ENCODE measurements at places on chromosomes 16 and 17.

- DNase-seq, result peak; percentile 77
These were observed 6.1 kb upstream of the RNF157 start for GRCh38 chr17:76246080-76247066.

- DNase-seq, result no peak
These were observed 10.3 kb downstream of the FKBP10 start for GRCh38 chr17:41823141-41823524.

DNA sequence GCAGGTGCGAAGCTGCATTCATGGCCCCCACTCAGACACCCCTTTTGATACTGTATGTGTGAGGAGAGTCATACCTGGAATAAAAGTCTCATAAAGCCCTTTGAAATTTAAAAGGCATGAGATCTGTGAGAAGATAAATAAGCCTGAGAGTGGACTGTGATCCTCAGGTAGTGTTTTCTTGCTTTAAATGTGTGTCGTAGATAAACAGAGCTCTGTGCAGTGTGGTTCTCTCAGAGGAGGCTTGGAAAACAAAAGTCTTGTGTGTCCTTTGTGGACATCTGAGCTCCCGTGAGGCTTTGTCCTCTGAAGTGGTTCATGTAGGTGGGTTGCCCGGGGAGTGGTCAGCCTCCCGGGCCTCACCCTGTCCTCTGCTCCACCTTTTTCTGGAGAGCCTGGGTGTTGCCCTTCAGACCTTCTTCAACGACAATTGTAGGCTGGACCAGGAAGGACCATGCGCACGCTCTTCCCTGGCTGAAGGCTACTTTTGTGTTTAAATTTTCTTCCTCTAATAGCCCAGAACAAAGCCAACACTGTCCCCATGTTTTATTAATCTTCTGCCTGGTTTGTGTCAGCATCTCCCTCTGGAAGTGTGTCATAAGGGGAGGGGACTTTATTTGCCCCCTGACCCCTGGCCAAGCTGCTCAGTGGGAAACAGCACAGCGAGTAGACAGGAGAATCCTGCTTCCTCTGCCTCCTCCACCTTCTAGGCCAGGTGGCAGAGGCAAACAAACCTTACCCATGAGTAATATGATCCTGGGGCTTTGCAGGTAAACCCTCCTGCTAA, 151.2 kb downstream of the MSI2 start:
- no peak for DNase-seq

GRCh38 chr16:75667503-75667902, 9.3 kb downstream of the CPHXL2 start:
- no peak for DNase-seq

- DNase-seq, result no peak
These were observed 1.3 kb upstream of the CES3 start for GRCh38 chr16:66959704-66960161.

- peak; percentile 76 for DNase-seq
These were observed 333 bp downstream of the MAFG start for GRCh38 chr17:81927152-81927652.

DNA sequence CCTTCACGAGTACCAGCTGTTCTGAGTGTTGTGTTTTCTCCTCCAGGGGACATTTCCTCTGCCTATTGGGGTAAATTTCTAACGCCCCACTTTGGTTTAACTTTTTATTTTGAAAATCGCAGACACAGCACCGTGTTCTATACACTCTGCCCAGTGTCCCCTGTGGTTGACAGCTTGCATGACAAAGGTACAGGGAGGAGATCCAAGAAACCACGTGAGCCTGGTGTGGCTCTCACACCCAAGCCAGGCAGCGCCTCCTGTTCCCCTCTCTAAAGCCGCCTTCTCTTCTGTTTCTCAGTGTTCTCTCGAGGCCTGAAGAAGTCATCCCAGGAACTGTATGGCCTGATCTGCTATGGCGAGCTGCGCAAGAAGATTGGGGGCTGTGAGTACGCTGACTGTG, 25.4 kb downstream of the CRAMP1 start:
- DNase-seq, result no peak

DNA sequence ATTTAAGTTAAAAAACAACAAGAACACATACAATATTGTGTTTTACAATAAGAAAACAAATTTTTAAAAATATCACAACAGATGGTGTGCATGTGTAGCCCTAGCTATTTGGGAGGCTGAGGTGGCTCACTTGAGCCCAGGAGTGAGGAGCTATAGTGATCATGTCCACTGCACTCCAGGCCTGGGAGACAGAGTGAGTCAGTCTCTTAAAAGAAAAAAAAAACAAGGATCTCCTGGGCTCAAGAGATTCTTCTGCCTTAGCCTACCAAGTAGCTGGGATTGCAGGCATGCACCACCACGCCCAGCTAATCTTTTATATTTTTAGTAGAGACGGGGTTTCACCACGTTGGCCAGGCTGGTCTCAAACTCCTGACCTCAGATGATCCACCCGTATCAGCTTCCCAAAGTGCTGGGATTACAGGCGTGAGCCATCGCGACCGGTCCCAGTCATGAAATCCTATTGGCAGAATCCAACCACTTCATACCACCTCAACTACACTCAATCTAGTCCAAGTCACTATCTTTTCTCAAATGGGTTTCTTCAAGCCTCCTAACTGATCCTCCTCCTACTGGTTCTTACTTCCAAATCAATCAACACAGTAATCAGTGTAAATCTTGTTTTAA, 55.0 kb downstream of the STH start:
- DNase-seq, result no peak

GRCh38 chr17:48575066-48575582, 3.0 kb downstream of the HOXB4 start:
- no peak for DNase-seq

DNA sequence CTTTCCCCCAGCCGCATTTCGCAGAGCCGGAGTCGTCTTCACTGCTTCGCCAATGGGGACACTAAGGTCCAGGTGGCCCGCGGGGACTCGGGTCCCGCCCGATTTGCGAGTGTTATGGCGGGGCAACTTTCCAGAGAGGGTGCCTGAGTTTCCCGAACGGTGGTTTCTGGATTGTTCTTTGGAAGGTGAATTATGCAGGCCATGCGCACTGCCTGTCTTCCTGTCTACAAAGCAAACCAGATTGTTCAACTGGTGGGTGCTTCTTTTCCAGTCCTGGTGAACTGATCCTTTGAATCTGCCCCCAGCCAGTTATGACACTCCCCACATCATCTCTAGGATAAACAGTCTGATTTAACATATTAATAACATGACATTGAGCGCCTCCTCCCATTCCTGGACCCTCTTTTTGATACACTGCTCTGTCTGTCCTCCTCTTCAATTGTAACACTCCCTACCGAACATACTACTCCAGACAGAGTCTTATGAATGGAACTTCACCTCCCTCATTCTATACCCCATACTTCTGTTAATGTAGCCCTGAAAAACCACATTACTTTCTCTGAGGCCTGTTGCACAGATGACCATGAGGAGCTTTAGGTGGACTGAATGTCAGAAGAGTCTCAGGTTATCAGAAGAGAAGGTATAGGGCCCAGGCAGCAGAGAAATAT, 159.0 kb downstream of the RAB11FIP4 start:
- DNase-seq, result no peak

- no peak for DNase-seq
These were observed 192.3 kb downstream of the SHISA9 start for GRCh38 chr16:13093661-13094060.

DNA sequence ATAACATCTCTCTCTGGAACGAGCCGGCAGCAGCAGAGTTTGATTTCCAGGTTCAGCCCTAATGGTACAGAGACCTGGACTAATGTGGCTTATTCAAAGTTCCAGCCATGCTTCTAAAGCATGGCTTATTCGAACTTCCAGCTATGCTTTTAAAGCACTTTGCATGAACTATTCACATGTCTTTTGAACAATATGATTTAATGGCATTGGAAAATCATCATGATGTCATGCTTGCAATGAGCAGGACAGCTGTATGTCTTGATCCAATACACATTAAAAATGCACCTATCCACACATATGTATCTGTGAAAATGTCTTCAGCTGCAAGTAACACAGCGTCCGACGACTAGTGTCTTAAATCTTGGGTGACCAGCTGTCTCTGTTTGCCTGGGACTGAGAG, 85.7 kb downstream of the MARF1 start:
- no peak for DNase-seq

DNA sequence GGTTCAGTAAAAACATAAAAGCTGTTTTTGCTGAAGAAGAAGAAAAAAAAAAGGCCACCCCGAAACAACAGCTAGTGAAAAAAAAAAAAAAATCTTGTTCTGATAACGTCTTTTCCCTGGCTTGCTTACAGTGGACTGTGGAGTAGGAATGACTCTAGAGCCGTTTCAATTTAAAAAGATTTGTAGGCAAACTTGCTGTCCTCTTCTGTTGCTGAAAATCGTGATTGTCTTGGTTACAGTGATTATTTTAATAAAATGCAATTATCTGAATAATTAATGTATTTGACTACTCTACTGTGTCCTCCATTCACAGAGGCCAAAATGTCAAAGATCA, 190.6 kb upstream of the TBX2 start:
- no peak for DNase-seq

GRCh38 chr17:40180694-40181093, 3.4 kb downstream of the RAPGEFL1 start:
- no peak for DNase-seq

GRCh38 chr17:60145006-60145935, 4.5 kb upstream of the CA4 start:
- DNase-seq, result no peak

- DNase-seq, result no peak
These were observed 68.7 kb downstream of the CRISPLD2 start for GRCh38 chr16:84888450-84888849.

- DNase-seq, result no peak
These were observed 8.8 kb downstream of the VPS53 start for GRCh38 chr17:705863-706262.

- no peak for DNase-seq
These were observed 41.7 kb upstream of the MGAT5B start for GRCh38 chr17:76826330-76827068.

- no peak for DNase-seq
These were observed 69.3 kb downstream of the SCNN1B start for GRCh38 chr16:23371368-23371767.

- DNase-seq, result no peak
These were observed 11.8 kb downstream of the FCSK start for GRCh38 chr16:70465999-70466804.

GRCh38 chr17:57956291-57957119, 1.3 kb upstream of the CUEDC1 start:
- DNase-seq, result peak; percentile 65

DNA sequence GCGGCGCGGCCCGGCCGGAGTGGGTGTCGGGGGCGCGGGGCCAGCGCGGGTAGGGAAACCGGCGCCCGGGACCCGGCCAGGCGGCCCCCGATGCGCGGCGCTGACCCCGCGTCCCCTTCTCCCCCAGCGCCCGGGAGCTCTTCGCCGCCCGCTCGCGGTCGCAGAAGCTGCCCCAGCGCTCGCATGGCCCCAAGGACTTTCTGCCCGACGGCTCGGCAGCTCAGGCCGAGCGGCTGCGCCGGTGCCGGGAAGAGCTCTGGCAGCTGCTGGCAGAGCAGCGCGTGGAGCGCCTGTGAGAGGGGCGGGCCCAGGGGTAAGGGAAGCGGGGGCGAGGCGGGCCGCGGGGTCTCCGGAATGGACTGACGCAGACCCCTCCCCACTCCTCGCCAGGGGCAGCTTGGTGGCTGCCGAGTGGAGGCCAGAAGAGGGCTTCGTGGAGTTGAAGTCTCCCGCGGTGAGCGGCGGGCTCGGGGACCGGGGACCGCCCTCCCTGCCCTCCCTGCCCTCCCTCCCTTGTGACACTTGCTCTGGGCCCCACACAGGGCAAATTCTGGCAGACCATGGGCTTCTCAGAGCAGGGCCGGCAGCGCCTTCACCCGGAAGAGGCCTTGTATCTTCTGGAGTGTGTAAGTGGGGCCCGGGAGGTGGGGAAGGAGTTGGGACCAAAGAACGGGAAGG, 430 bp downstream of the TSEN54 start:
- DNase-seq, result peak; percentile 79

DNA sequence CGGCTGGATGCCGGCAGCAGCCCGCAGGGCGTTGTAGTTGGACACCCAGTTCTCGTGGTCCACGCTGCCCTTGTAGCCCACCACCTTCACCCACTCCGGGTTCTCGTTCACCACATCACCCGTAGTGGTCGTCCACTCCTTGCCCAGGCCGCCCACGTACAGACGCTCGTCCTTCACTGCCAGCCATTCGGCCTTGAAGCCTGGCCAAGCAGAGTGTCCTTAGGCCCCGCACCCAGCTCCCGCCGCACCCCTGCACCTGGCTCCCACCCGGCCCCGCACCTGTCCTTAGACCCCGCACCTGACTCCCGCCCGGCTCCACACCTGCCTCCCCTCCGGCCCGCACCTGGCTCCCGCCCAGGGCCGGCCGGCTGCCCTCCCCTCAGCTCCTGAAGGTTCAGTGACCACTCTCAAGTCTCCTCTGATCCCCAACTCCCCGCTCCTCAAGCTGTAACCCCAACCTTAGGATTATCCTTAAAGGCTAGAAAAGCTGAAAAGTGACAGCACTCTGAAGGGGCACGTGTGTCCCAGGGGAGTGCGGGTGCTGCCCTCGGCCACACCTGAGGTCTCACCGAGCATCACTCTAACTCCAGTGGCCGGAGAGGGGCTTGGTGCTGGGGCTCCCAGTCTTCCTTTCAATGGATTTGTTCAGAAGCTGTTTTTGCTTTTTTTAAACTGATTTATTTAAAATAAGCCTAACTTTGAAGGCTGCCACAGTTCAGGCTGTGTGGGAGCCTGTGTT, 14.4 kb downstream of the CANT1 start:
- no peak for DNase-seq

GRCh38 chr16:10598157-10598556, 17.8 kb upstream of the EMP2 start:
- DNase-seq, result no peak

GRCh38 chr16:50276801-50277555, 10.6 kb downstream of the ADCY7 start:
- DNase-seq, result no peak

DNA sequence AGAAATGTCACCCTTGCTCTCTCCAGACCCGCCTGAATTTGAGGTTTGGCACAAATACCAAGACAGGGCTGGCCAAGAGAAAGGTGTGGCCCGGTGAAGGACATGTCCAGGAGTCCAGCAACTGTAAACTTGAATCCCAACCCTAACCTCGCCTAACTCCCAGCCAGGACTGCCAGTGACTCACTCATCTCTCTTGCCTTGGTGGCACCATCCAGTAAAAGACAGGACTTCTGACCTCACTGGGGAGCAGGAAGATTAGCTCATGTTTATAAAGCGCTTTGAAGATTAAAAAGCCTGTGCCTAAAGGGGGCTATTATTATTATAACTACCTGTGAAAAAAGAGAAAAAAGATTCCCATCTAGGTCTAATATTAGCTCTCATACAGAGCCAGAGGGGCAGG, 335.3 kb downstream of the SOX9 start:
- peak; percentile 17 for DNase-seq

GRCh38 chr16:4681471-4682083, 11.8 kb upstream of the NUDT16L1 start:
- DNase-seq, result no peak

DNA sequence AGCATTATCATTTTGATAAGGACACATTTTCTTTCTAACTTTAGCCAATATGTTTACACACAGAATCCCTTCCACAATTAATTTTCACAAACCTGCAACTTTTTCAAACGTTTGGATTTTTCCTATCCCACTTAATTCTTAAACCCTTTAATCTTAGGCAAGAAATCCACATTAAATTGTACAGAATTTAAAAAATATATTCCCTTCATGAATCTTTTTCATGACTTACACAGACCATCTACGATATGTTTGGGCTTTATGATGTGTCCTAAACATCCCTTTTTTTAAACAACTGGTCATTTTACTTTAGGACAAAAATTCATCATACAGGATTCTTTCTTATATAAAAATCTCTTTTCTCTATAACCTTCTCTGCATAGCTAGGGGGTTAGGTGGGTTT, 241.5 kb upstream of the CNTNAP4 start:
- DNase-seq, result no peak

- no peak for DNase-seq
These were observed 107.4 kb upstream of the CDH11 start for GRCh38 chr16:65229191-65229662.

Data from activated effector memory CD4-positive, alpha-beta T cell treated with anti-CD3 and anti-CD28 coated beads, Interleukin-2, amount 50 U/mL, for 16 hours (primary cell).